Mucosa of gallbladder (tissue), 1 donor: ENCODE measurements at places on chromosomes 1 and 21. TPM values are rescaled to one million over a fixed set of nuclear protein-coding genes. Genes with fewer than 3 reads are reported as not detected.

The REN gene
- total RNA-seq, result not detected

- no peak for DNase-seq
Measured at GRCh38 chr1:224506141-224506814, 71.7 kb upstream of the WDR26 start.

- DNase-seq, result no peak
Measured at GRCh38 chr21:39633770-39634181, 21.0 kb downstream of the B3GALT5 start.

GRCh38 chr1:244319283-244320132 lies 132.2 kb downstream of the ADSS2 start:
- no peak for DNase-seq

DNA sequence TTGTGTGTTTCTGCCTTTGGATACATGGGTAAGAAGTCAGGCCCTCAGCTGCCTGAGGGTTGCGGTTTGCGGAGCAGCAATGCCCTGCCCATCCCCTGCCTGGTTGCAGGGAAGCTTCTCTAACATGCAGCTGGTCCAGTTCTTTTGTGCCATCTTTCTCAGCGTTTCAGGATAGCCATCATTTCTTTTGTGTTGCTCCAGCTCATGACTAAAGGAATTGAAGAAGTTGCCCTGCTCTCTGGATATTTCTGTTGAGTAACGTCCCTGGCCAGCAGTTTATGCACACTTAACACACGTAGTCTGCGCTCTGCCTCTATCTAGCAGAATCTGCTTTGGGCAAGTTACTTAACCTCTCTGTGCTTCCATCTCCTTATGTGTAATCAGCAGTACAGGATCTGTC lies 62.1 kb downstream of the DOP1B start:
- DNase-seq, result no peak
